ENCODE measurements at places on chromosomes 11 and 22. TPM values are rescaled to one million over a fixed set of nuclear protein-coding genes. Genes with fewer than 3 reads are reported as not detected.
A peak's percentile ranks its signal among the peaks of the same experiment; 100 is the strongest.

OR8D4 gene
- not detected for total RNA-seq

OR10D3 gene
- not detected for total RNA-seq

GAB2 gene
- total RNA-seq = 9.8 TPM

KAT5 gene
- total RNA-seq = 63.2 TPM

DMC1 gene
- 10.1 TPM for total RNA-seq

PNPLA5 gene
- total RNA-seq = not detected

GRCh38 chr11:64856382-64857227 is 12.2 kb upstream of the CDC42BPG start:
- H3K27me3 ChIP-seq = no peaks in the 10 kb centered on the region
- peaks cover 77% of the 10 kb centered on the region for H3K36me3 ChIP-seq
- peak overlapping the region; percentile 80 for H3K27ac ChIP-seq

GRCh38 chr11:17542249-17542648 is 2.0 kb downstream of the USH1C start:
- peaks cover 29% of the 10 kb centered on the region for H3K27me3 ChIP-seq
- H3K36me3 ChIP-seq = no peaks in the 10 kb centered on the region
- H3K27ac ChIP-seq = no peak overlapping the region
- no peak overlapping the region for H3K4me3 ChIP-seq

GRCh38 chr11:130323452-130324450 is 9.0 kb upstream of the ZBTB44 start:
- no peak overlapping the region for H3K27ac ChIP-seq
- no peak for DNase-seq
- no peak overlapping the region for H3K4me3 ChIP-seq
- peaks cover 7% of the 10 kb centered on the region for H3K36me3 ChIP-seq

DNA sequence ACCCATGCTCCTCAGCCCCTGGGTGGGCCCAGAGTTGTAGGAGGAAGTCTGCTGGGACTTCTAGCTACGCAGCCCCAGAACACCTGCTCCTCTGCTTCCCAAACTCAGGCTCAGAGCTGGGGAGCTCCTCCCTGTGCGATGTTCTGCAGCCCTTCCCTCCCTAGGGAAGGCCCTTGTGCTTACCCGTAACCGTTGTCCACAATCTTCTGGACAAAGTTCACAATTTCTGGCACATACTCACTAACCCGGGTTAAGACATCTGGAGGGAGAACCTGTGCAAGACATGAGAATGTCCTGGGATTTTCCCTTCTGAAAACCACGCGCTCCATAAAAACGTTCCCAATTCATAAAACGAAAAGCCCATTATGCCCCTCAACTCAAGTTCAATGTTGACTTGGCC is 28.4 kb downstream of the CARS1 start:
- no peak for DNase-seq
- H3K27me3 ChIP-seq = no peaks in the 10 kb centered on the region
- no peak overlapping the region for H3K4me3 ChIP-seq

- no peaks in the 10 kb centered on the region for H3K27me3 ChIP-seq
- no peaks in the 10 kb centered on the region for H3K36me3 ChIP-seq
- H3K27ac ChIP-seq = no peak overlapping the region
- H3K4me3 ChIP-seq = no peak overlapping the region
- no peak for DNase-seq
These were observed 7.0 kb upstream of the YWHAH start for GRCh38 chr22:31937341-31937740.

DNA sequence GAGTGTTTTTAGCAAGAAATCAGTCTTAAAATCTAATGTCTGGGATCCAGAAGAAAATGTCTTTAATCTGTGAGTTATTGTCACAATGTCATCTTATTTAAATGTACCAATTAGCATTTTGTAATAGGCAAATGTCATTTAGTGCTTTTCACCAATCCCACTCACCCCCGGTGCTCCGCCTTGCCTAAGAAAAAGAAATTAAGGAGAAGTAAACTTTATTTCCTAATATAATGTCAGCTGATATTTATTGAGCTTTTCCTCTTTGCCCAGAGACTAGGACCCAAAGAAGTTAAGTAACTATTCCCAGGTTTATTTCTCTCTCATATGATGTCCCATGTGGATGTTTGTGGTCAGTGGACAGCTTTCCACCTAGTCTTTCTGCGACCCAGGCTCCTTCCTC is 16.2 kb downstream of the SC5D start:
- no peak overlapping the region for H3K4me3 ChIP-seq
- no peaks in the 10 kb centered on the region for H3K27me3 ChIP-seq
- no peak for DNase-seq
- H3K36me3 ChIP-seq = peaks cover 50% of the 10 kb centered on the region
- H3K4me1 ChIP-seq = peaks cover 18% of the 10 kb centered on the region

DNA sequence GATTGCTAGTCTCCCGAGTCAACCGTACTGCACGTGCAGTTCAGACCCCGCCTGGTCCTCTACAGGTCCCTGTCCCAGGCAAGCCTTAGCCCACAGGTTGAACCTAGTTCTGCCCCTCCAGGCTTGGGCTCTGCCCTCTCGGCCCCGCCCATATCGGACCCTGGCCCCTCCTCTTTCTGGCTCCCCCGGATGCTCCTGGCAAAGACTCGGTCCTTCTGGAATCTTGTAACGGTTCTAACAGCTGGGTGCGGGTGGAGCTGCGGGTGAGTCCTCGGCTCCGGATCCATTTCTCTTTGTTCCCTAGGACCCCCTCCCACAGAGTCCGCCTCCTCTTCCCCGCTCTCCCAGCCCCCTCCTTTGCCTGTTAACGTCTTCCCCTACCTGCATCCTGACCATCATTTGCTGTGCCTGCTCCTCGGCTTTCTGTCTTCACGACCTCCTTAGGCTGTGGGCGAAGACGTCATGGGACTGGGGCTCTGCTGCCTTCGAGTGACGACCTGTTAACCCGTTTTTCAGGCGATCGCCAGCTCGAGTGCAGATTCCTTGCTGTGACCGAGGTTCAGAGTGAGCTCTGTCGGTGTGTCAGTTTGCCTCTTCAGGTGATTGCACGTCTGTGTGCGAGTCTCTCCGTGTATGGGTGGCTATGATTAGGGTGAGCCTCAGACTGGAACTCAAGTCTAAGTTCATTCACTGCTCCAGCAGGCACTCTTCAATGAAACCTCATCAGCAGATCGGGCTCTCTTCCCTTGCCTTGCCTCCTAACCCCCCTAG is at the start of gene DNHD1:
Gene DNHD1, plus strand, starts transcription at position 212 of the 771 bp plus-strand sequence. CDS start 936 bp downstream, outside the sequence.
- peaks cover 19% of the 10 kb centered on the region for H3K36me3 ChIP-seq
- peaks cover 13% of the 10 kb centered on the region for H3K4me1 ChIP-seq
- H3K27ac ChIP-seq = no peak within 1 kb of the TSS
- no peak for DNase-seq
- H3K27me3 ChIP-seq = no peaks in the 10 kb centered on the region

GRCh38 chr22:43714104-43714503 is 98.0 kb downstream of the EFCAB6 start:
- H3K36me3 ChIP-seq = no peaks in the 10 kb centered on the region
- no peak overlapping the region for H3K27ac ChIP-seq
- no peaks in the 10 kb centered on the region for H3K4me1 ChIP-seq
- DNase-seq = no peak
- no peak overlapping the region for H3K4me3 ChIP-seq

DNA sequence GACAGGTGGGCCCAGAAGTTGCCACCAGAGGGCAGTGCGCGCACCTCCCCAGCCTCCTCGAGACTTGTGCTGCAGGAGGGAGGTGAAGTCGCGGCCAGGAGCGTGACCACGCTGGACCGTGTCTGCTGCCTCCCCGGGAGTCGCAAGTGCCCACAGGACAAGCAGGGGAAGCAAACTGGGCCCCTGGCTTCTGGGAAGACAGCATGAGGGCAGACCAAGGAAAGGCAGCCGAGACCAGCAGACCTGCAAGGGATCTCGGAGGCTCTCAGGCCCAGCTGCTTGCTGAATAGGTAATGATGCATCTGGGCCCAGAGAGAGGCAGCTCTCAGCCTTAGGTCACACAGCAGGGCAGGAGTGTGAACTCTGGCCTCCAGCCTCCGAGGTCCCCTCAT is 17.0 kb upstream of the IL2RB start:
- peak overlapping the region; percentile 96 for H3K27ac ChIP-seq
- H3K4me1 ChIP-seq = peaks cover 93% of the 10 kb centered on the region
- H3K36me3 ChIP-seq = peaks cover 21% of the 10 kb centered on the region
- H3K27me3 ChIP-seq = no peaks in the 10 kb centered on the region
- H3K4me3 ChIP-seq = peak overlapping the region; percentile 83
- peak; percentile 92 for DNase-seq

DNA sequence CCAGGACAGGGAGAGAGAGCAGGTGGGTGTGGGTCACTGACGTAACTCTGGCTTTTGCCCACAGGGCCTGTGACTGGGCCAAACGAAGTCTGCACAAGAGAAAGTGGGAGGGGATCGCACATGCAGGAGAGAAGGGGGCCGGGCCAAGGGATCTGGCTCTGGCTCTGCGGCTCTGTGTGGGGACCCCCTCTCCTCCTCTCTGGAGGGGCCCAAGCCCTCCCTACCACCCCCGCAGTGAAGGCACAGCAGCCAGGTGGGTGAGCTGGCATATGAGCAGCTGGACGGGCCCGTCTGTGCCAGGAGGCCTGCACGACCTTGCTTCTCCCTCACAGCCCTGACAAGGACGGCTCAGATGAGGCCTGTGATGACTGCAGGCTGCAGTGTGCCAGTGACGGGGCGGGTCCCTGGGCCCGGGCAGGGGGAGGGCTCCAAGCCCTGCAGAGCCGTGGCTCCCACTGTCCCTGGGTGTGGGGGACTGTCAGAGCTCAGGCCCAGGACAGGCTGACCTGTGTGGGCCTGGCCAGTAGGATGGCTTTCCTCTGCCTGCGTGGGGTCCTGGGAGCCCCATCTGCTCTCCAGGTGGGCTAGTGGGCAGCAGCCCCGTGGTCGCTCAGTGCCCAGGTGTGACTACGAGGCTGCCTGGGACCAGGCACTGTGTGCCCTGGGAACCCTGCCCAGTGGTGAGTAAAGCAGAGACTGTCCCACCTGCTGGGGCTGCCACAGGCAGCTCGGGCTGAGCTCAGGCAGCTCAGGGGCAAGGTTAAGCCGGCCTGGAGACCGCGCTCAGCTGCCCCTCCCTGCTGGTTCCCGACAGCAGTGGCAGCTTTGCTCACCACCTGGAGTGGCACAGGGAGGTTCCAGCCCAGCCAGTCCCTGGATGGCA is 22.2 kb downstream of the MRGPRG start:
- DNase-seq = no peak
- no peaks in the 10 kb centered on the region for H3K36me3 ChIP-seq
- no peaks in the 10 kb centered on the region for H3K4me1 ChIP-seq
- no peaks in the 10 kb centered on the region for H3K27me3 ChIP-seq

Measured in activated CD8-positive, alpha-beta T cell treated with anti-CD3 and anti-CD28 coated beads, Interleukin-2, amount 10 ng/mL, durations not matched to agents 7 days and 5 days (primary cell).